ENCODE measurements at places on chromosomes 7 and 10.

DNA sequence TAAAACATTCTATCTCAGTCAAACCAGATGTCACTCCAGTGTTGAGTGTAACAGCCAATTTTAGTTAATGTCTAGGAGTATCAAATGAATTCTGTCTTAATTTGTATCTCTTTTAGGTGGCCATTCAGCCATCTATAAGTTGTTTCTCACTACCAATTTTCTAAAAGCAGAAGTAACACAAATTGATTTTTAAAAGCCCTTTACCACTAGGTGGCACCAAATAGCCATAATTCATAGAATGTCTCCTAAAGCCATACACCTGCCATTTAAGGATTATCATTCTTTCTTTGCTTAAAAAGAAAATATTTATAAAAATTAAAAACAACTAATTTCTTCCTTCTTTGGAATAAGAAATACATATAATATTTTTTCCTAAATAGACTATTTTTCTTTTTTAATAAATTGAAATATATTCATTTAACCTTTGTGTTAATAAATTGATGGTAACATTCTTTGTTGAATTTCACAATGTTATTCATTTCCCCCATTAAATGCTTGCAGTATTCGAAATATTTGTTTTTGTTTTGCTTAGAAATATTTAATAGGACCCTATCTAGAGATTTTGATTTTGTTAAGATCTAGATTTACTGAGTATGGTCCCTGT lies 107.8 kb upstream of the PPP1R3A start:
- peak; percentile 37 for DNase-seq

GRCh38 chr10:24118246-24118645 lies 90.7 kb upstream of the KIAA1217 start:
- DNase-seq, result no peak

GRCh38 chr7:8172372-8173354 lies 89.3 kb downstream of the ICA1 start:
- DNase-seq, result no peak

DNA sequence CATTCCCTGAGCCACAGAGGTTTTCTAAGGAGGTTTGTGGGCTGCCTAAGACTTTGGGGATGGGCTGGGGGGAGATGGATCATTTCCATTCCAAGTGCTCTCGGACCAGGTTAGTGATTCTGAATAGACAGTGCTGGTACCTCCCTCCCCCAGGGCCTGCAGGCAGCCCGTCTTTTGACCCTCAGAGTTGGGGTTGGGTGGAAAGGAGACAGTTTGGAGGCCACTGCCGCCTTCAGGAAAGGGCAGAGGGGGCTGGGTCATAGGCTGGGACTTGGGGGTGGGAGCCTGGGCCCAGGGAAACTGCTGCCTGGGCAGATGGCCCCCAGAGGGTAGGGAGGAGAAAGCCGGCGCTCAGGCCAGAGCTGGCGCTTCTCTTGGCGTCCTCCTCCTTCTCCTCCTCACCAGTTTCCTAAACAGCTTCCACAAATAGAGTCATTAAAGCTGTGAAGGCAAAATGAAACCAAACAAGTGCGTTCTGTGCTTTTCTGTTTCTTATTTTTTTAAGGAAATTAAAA lies 4.4 kb downstream of the UNC5B start:
- no peak for DNase-seq

DNA sequence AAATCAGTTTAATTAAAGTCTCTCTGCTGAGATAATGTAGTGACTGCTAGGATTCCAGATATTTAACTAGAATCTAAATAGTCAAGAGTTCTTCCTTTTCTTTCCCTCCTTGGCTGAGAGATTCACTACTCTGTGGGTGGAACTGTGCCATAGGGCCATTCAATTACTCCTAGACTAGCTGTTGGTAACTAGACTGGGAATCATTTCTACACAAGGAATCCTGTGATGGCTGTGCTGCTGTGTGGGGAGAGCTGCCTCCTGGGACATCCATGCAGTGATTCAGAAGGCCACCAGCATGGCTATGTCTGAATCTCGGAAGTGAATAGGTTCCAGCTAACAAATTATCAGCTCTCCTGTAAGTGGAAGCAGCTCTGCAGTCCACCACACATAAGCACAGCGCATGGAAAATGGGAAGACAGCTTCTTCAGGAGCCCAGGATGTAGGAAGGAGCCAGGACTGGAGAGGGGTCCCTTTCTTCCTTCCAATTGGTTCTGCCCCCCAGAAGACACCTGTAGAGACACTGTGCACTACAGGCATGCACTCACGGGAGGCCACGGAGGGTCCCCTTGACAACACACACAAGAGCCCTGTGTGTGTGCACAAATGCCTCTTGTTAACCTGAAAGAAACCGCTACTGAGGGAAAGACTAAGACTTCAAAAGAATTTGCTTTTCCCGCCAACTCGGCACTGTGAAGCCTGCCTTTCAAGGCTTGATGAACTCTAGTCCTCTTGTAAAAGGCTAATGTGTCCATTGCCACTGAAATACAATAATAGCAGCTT lies 66.5 kb downstream of the SCRN1 start:
- DNase-seq, result no peak

- no peak for DNase-seq
These were observed 231.3 kb upstream of the PTN start for GRCh38 chr7:137574812-137575211.

GRCh38 chr7:131225619-131226513 lies 101.8 kb upstream of the MKLN1 start:
- no peak for DNase-seq

DNA sequence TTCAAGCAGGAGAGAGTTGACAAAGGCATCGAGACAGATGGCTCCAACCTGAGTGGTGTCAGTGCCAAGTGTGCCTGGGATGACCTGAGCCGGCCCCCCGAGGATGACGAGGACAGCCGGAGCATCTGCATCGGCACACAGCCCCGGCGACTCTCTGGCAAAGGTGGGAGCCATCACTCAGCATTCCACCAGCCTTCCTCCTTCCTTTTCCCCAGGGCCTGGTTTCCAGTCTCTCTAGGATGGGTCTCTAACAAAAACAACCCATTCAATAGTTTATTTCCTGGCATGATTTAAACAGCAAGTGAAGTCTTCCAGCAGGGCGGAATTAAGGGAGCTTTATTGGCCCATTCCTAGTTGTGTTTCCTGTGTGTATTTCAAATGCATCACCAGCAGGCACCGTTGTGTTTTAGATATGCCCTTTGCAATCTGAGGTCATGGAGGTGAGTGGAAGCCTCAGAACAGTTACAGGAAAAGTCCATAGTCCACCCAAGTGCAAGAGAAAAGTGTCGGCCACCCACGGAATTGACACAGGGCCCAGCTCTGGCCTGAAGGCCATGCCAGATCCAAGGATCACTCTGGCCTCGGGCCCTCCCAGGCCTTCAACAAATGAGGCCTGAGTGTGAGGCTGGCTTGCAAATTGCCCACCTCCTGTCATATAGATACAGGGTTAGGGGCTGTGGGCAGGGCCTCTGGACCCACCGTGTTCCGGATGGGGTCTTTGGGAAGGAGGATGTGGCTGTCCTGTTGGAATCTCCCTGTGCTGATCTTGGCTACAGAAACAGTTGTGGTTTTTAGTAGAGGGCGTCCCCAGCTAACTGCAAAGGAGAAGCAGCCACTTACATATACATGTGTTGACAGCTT lies 46.9 kb upstream of the TRIM8 start:
- no peak for DNase-seq

DNA sequence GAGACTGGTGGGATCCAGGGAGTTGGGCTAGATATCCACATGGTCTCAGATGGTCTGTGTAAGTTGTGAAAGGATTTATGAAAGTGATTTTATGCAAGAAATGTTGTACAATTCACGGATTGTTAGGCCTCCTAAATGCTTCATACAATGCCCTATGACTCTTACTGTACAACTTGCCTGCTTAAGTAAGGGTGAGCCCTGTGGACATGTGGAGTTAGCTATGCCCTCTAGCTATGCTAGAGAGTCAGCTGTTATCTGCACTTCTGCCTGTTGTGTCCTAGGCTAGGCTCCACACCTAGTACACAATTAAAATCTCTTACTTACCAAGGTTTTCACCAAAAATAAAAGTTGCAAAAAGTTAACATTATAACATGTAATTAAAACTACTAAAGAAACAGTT lies 1.7 kb upstream of the CFAP43 start:
- DNase-seq, result no peak

DNA sequence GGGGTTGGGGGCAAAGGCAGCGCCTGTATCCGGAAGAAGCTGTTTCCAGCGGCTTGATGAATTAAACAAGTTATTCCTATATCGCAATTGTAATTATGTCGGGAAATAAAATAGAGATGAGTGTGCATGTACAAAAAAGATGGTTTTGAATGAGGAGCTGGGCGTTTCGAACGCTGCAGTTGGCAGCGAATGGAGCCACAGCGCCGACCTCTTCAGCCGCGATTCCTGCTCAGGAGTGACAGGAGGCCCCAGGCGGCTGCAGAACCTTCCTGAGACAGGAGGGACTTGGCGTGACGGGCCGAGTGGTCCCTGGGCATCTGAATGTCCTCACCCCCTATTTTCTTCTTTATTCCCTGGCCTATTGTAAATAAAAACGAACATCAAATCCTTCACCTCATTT lies 184.9 kb downstream of the DNAJB6 start:
- no peak for DNase-seq

GRCh38 chr10:88999625-89000024 lies 9.0 kb downstream of the FAS start:
- DNase-seq, result no peak

DNA sequence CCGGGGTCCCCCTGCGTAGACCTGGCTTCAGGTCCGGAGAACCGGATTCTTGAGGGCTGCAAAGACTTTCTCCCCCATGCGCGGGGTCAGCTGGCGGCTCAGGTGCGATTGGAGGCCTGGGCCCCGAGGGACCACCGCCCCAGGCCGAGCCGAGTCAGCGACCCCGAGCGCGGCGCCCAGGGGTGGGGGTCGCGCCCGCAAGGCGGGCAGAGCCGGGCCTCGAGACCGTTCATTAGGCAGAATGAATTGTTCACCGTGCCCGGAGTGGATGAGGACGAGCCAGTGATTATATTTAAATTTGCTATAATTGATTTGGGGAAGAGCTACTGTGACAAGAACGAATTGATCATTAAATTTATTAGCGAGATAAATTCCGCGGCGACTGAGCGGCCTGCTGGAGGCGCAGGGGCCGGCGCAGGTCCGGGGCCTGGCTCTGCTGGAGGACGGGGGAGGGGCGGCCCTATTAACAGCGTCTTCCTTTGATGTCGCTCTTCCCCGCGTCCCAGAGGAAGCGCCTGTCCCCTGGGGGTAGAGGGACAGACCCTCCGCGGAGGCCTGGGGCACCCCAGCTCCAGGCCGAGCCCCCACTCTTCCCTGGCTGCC lies 7.5 kb downstream of the MNX1 start:
- DNase-seq, result no peak

GRCh38 chr7:50553973-50554372 lies 11.2 kb downstream of the DDC start:
- DNase-seq, result no peak

DNA sequence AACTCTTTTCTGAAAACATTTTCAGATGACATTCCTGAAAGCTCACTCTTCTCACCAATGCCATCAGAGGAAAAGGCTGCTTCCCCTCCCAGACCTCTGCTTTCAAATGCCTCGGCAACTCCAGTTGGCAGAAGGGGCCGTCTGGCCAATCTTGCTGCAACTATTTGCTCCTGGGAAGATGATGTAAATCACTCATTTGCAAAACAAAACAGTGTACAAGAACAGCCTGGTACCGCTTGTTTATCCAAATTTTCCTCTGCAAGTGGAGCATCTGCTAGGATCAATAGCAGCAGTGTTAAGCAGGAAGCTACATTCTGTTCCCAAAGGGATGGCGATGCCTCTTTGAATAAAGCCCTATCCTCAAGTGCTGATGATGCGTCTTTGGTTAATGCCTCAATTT lies 16.5 kb downstream of the ANLN start:
- DNase-seq, result no peak

DNA sequence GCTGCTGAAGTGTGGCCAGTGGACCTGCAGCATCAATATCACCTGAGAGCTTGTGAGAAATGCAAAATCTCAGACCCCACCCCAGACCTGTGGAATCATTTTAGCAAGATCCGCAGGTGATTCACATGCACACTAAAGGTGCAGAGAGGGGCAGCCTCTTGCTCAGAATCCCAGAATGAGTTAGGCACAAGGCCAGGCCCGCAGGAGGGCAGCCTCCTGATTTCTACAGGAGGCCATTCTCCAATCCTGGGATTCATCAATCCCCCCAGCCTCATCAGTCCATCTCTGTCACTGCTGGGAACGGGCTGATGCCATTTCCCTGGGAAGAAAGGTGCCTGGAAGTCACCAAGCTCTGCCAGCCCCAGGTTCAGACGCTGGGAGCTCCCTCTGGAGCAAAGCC lies 63.0 kb upstream of the GPR26 start:
- no peak for DNase-seq

DNA sequence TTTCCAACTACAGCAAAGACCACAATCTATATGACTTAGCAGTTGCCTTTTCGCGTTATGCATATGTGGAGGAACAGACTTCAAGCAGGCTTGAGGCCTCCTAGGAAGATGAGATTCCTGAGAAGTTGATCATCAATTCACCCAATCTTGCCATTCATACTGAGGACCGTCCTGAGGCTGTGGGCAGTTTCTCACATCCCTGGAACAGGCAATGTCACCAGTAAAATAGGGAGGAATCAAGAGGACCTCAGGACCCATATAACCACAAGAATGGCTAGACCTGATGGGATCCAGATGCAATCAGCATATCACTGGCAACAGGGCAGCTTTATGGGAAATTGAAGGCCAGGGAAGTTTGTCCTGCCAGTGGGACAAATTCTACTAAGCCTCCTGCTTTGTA lies 17.3 kb downstream of the KDM7A start:
- no peak for DNase-seq

GRCh38 chr10:31947144-31947926 lies 18.7 kb upstream of the ARHGAP12 start:
- peak; percentile 89 for DNase-seq

GRCh38 chr10:88879534-88880281 lies at the start of gene STAMBPL1:
TSS of gene STAMBPL1 (plus strand) at chr10:88880245. CDS start at chr10:88901709, 21,464 bp downstream.
- DNase-seq, result no peak

DNA sequence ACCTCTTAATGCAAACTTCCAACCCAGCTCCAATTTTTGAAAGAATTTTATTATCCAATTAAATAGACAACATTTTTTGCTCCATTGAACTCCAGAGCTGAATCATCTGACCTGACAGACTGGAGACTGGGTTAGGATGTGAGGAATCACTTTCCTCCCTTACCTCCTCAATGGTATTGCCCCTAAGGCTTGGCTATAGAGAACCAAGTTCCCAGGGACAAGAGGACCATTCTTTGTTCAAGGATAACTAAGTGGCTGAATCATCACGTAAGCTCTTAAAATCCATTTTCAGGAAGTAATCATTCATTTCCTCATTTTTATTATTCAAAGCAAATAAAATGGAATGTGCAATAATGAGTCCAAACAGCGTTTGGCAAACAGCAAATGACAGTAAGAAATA lies 335.1 kb downstream of the GATA3 start:
- DNase-seq, result no peak

All from fibroblast of the conjunctiva (primary cell).